Stimulated activated CD4-positive, alpha-beta T cell treated with anti-CD3 and anti-CD28 coated beads, Interleukin-1b, Interleukin-23, amount 100 ng/mL, for 1 hour (primary cell): ENCODE measurements at places on chromosomes 7 and 10.

- no peak for DNase-seq
These were observed 42.9 kb upstream of the STOX1 start for GRCh38 chr10:68784476-68784875.

GRCh38 chr10:72062382-72062781 lies 26.0 kb downstream of the SPOCK2 start:
- no peak for DNase-seq

DNA sequence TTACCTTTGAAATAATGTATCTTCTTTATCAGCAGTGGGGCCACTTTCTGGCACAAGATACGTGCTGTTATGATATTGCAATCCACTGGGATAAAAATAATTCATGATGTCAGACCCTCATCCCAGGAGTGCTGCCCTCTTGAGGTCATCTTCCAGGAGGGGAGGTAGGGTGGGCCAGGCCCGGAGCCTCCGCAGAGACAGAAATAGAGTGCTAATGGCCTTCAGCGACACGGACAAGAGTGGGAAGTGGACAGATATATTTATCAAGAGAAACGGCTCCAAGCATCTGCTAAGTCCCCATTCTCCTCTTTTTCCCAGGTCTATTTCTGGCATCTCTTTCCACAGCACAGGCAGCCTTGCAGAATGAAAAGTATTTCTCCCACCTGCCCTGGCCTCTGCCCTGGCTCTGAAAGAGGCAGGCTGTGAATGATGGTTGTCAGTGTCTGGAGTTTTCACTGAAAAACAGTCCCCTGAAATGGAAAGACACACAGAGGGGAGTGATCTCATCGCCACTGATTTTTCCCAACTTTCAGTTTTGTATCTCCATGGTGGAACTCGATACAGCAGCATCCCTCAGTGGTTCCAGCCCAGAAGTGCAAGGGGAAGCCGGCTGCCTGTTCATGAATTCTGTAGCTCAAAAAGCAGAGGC lies 251.7 kb upstream of the MYO3A start:
- DNase-seq: no peak

DNA sequence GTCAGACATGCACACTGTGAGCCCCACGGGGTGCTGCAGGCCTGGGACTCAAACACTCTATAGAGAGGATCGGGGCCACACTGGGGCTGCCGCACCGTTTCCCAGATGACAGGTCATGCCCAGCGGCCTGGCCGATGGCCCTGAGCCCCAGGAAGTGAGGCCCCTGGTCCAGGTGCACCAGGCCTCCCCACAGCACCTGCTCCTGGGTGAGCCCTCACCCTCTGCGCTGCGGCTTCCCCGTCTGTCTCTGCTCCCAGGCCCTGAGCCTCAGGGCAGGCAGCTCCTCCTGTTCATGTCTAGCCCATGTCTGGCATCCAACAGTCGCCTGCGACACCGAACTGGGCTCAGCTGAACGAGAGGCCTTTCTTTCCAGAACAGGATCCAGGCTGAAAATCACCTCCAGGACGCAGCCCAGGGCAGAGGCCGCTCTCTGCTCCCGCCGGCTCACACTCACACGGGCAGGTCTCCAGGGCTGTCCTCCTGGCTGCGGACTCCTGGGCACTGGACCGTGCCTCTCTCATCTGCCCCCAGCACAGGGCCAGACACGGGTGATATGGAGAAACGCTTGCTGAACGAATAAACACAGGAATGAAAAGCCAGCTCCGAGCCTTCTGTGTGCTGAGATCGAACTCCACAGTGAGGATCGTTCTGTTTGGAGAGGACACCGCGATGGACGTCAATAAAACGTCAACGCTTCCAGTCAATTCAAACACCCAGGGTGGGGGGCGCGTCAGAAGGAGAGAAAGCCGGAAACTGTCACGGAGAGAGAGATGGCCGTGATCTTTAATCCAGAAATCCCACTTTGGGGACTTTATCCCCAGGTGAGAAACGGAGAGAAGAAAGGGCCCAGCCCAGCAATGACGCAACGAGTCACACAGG lies 202.4 kb downstream of the ELFN1 start:
- no peak for DNase-seq

- no peak for DNase-seq
These were observed 138.7 kb downstream of the MAPK8 start for GRCh38 chr10:48444861-48445841.

GRCh38 chr10:106716381-106716780 lies 448.1 kb downstream of the SORCS1 start:
- no peak for DNase-seq

- DNase-seq: no peak
These were observed 27.7 kb downstream of the ZNF775 start for GRCh38 chr7:150406567-150407421.

- DNase-seq: no peak
These were observed 101.2 kb downstream of the RGS10 start for GRCh38 chr10:119441151-119441821.

DNA sequence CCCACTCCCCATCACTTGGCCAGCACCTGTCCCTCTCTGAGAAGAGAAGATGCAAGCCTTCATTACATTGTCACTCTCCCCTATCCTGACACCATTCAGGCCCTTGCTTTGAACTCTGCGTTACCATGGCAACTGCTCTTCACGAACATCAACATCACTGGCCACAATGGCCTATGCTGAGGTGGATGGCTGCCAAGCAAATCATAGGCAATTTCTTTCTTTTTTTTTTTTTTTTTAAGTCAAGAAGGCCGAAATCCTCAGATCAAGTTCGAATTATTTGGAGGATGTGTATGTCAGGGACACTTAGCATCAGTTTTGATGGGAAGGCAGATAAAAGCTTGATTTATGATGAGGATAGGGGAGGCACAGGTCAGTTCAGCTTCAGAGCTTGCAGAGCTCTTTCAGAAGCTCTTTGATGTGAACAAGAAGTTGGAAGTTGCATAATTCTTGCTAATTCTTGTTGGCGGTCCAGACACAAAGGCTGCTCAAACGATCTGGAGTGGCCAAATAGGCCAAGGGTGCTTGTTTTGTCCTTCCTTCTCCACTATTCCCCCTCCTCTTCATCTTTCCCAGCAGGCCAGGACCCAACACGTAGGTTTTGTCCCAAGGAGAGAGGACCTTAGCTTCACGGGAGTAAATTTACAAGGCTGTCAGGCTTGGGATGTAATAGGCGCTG lies 179.9 kb upstream of the NPVF start:
- DNase-seq: no peak
